ENCODE measurements at places on chromosomes 11 and 22.

DNA sequence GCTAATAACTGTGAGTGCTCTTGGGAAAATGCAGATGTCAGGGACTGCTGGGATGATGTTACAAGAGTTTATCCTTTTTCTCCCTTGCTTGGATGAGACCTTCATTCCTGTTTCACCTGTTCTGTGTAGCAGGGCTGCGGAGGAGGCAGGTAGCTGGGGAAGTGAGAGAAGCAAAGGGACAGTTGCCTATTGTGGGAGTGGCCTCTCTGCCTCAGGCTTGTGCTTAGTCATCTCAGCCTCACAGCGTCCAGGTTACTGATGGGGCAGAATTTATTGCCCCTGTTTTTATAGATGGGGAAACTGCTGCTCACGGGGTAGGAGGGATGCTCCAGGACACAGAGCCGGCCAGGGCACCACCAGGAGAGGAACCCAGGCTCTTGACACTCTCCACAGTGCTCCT is 1.7 kb downstream of the STX3 start:
- DNase-seq, result peak; percentile 19

DNA sequence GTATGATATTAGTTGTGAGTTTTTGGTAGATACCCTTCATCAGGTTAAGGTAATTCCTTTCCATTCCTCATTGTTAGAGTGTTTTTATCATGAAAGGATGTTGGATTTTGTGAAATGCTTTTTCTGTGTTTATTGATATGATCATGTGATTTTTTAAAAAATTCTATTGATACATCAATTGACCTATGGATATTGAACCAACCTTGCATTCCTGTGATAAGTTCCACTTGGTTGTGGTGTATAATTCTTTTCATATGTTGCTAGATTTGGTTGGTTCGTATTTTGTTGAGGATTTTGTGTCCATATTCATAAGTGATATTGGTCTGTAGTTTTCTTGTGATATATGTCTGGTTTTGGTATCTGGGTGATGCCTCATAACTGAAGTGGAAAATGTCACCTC is 6.7 kb downstream of the ANKRD13D start:
- DNase-seq, result no peak

DNA sequence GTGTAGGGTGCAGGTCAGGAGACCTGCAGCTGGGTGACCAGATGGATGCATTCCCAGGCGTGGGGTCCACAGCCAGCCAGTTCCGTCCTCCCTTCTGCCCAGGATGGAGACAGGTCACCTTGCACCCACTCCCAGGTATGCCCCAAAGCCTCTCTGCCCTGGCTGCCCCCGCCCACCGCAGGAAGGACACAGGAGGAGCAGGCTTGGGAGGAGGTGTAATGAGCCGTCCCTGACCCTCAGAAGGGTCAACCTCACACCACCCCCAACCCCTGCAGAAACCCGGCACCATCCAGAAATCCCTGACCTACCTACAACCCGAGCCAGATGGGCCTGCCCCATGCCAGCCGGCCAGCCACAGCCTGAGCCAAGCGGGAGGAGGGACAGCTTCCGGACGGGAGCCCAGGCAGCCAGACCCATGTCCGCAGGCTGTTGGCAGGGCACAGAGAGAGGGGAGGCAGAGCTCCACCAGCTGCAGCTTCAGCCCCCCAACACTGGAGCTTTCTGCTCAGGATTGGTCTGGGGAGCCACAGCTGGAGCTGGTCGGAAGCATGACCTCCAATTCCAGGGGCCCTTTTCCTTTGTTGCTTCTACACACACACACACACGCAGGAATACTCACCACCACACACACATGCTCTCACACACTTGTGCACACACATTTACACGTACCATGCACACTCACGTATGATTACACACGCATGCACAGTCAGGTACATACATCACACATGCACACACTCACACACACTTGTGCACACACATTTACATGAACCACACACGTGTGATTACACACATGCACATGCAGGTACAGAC is 5.3 kb downstream of the IFITM10 start:
- DNase-seq, result peak; percentile 87

GRCh38 chr11:100525635-100526034 is 161.5 kb upstream of the ARHGAP42 start:
- DNase-seq, result no peak

DNA sequence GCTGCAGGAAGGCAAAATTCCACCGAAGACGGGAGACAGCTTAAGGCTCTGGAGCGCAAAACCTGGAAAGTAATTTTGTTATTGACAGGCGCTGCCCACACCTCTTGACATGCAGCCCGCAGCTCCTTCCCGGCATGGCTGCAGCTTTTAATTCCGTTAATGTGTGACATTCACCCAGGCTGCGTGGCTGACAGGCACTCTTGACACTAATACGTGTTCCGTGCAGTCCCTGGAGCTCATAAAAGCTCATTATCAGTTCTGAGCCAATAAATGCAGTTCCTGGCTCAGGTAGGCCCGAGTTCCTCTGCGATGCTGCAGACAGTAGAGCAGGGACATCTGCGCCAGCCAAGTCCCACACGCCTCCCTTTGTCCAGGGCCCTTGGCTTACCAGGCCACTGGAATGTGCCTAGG is 34.8 kb downstream of the TSPAN18 start:
- DNase-seq, result peak; percentile 65

GRCh38 chr11:18253233-18253632 is 4.8 kb upstream of the SAA2 start:
- no peak for DNase-seq

All from cerebellar cortex (tissue), 1 donor.